Activated T-cell treated with anti-CD3 and anti-CD28 coated beads, Interleukin-2, amount 50 U/mL, for 72 hours (primary cell): ENCODE measurements at places on chromosomes 3 and 15. TPM values are rescaled to one million over a fixed set of nuclear protein-coding genes. Genes with fewer than 3 reads are reported as not detected.

- DNase-seq = no peak
These were observed 3.6 kb upstream of the MRAS start for GRCh38 chr3:138344754-138345153.

- DNase-seq = no peak
These were observed 308.5 kb upstream of the ARRDC4 start for GRCh38 chr15:97652041-97652440.

DNA sequence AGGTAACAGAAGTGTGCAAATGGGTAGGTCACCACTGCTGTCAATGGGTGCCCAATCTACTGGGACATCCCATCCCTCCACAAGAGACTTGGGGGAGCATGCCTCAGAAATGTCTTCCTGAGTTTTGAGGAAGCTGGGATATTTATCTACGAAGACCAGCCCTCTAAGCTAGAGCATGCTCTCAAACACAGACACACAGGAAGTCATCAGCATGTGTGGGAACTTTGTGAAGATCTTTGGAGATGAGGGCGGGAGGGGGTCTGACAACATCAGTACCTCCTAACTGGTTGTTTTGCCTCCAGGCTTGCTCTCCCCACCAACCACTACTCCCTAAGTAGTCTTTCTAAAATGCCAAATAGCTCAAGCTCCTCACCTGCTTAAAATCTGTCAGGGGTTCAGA, 3.5 kb upstream of the MEF2A start:
- no peak for DNase-seq

DNA sequence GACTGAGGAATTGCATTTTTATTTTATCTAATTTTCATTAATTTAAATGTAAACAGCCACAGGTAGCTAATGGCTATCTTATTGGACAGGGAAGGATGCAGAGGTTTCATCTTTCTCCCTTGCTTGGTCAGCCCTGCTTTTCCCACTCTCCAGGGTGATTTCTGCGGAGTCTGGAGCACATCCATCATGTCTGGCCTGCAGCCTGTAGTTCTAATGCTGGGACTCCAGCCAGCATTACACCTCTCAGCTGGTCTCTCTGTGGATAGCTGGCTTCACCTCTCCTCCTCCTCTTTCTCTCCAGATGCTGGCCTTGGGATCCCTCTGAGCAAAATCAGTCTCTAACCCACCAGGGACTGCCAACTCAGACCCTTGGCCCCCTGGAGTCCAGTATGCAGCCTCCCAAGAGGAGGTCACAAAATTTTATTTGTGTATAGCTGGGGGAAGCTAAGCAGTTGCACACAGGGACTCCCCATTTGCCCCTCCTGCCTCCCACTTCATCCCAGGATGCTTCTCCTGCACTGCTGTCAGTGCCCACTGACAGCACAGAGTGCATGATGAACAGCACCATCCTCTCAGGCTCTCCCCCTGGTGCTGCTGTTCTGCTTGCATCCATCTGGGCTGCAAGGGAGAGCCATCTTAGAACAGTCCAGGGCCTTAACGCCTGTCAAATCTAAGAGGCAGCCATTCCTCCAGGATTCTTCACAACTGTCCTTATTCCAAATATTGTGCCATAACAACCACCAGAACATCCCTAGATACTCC, 1.7 kb downstream of the BFSP2 start:
- no peak for DNase-seq

GRCh38 chr15:22788004-22788403, 1.6 kb downstream of the NIPA1 start:
- DNase-seq = no peak

DNA sequence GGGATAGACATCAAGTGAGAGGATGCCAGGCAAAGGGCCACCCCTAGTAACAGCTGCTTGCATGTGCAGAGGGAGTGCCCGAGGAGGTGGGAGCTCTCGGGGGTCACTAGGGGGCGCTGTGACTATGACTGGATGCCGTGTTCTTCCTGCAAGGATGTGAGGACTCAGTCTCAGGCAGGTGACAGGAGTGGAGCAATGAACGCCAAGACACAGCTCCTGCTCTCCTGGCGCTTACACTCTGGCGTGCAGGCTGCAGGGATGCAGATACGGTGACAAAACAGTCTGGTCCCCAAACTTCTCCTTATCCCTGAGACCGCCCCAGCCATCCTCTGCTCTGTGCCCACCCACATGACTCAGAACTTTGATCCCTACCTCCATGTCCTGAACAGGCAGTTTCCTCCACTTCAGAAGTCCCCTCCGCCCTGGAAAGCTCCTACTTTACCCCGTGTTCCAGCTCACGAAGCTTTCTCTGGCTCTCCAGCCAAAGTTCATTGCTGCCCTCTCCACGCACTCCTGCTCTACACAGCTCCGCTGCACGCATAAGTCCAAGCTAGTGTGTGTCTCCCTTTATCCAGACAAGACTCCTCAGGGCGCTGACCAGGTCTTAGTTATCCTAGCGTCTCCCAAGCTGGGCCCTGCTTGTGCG, 14.7 kb downstream of the RHOV start:
- DNase-seq = peak; percentile 89

DNA sequence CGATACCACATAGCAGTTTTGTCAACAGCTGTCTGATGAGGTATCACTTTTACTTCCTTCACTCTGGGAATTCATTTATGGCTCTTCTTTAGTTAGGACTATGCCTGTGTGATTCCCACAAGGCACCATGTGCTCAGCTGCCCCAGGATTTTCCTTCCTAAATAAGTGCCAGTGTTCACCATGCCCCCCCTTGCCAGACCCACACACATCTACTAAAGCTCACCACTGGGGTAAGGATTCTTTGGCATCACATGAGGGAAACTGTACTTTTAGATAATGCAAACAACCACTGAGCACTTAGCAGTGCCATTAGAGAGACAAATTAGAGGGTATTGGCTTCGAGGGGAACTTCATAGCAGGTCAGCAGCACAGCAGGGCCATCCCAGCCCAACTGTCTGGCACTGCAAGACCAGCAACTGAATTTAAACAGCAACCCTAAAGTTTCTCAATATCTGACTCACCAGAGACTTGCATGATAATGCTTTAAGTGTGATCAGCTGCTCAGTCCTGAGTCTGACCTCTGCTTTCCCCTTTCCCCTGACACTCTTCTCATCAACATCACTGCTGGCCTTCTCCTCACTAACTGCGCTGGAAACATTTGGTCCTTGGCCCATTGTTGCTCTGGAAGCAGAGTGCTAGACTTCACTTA, 114.3 kb downstream of the STAC start:
- DNase-seq = no peak

- no peak for DNase-seq
These were observed 298.7 kb upstream of the ARRDC4 start for GRCh38 chr15:97661796-97662195.

- DNase-seq = no peak
These were observed 69.7 kb upstream of the LINGO1 start for GRCh38 chr15:77702211-77702957.

DNA sequence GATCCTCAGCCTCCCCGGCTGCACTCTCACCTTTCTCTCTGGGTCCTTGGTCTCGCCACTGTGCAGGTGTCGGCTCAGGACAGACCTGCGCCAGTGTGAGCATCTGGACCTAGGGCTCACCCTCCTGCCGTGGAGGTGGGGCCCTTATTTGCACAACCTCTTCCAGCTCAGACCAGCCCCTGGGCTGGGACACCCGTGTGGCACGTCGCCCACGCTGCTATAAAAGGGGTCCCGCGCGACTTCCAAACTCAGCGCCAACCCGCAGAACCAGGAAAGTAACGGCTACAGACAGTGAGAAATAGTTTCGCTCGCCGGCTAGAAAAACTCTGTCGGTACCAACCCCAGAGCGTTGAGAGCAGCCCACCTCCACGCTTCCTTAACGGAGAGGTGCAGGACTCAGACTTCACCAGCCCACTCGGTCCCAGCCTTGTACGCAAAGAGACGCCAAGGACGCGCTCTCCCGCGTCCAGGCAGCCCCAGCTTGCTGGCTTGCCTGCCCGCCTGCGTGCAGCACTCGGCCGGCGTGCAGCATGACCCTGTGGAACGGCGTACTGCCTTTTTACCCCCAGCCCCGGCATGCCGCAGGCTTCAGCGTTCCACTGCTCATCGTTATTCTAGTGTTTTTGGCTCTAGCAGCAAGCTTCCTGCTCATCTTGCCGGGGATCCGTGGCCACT, at the start of the genes DUOX2 and DUOXA2:
TSS of gene DUOX2 (minus strand) at position 97 of the 675 bp plus-strand sequence. CDS start 761 bp downstream, outside the sequence.
TSS of gene DUOXA2 (plus strand) at position 251 of the 675 bp plus-strand sequence. CDS start at position 531, 280 bp downstream.
- no peak for DNase-seq

- DNase-seq = no peak
These were observed 18.0 kb downstream of the SCG5 start for GRCh38 chr15:32659340-32660155.

DNA sequence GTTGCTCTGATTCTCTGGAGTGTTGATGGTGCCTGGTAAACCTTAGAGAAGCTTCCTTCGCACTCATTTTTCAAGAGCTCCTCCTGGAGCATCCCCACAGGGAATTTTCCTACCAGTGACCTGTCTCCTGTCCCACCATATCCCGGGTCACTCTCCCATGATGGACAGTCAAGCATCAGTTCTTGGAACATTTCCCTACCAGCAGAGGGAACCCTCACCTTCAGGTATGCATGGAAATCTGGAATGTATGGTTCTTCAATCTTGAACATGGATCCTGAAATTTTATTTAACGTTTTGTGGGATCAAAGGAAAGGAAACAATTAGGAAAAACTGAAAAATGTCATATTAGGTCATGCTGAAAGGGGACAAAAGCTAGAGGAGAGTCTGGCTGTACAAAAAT, 153.8 kb downstream of the SPATA16 start:
- DNase-seq = no peak

DNA sequence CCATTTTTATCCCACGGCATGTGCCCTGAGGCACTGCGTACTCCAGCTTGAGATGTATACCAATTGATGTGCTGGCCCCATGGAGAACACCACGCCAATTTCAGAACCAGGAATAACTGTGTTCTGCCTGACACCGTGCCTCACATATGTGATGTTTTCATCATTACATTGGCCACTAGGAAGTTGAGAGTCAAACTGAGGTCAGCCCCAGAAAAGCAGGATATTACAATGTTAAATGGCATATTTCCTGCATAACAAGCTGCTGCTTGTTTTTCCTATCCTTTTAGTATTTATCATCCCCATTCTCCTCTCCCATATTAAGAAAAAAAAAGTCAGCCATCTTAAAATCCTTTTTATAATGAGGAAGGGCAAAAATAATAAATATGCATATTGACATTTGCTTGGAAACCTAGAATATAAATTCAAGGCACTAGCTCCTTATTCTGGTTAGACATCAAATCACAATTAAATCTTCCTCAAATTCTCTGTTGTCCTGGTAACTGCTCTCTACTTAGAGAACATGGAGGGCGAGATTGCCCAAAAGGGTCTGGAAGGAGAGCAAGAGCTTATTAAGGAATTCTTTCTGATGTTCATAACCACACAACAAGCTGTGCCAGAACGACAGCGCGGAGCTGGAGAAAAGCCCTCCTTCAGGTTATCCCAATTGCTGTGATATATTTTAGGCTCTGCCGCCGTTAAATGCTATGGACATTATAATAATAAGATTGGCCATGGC, 112.6 kb downstream of the UACA start:
- DNase-seq = no peak

GRCh38 chr3:99846477-99847160, 29.0 kb downstream of the CMSS1 start:
- DNase-seq = no peak

DNA sequence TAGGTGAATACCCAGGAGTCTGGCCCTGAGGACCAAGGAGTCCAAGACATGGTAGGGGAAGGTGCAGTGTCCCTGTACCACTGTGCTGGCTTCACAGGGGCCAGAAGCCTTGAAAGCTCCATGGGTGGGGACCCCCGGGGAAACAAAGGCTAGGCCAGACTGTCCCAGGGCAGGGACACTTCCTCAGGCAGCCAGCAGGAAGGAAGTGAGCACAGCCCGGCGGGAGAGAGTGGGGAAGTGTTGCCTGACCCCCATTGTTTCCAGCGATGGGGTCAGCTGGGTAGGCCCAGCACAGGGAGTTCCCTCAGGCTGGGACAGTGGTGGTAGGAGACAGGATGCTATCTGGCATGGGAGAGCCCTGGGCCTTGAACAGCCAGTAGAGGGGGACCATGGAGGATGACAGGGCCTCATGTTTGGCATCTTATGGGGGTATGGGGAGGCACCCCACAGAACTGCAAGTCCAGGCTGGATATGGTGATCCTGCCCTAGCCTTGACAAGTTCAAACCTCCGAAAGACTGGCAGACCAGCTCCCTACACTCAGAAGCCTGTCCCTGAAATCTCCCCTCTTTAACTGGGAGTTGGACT, 1.2 kb upstream of the HYAL2 start:
- no peak for DNase-seq

DNA sequence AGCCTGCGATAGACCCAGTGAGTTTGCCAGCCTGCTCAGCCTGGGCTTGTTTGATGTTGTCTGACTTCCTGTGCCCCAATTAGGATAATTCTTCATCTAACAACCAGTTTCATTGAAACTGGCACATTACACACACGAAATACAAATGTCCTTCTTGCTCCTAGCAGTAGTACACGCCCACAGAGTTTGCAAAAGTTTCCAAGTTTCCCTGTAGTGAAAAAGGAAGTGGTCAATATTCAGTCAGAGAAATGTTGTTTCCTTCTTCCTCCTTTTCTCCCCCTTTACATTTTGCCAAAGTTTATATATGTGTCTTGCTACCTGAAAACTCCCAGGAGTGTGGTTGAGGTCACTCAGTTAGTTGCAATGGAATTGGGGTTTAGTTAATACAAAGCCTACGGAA, 58.4 kb upstream of the LRTM1 start:
- DNase-seq = no peak

GRCh38 chr15:73558529-73558928, 74.7 kb downstream of the NPTN start:
- no peak for DNase-seq

- no peak for DNase-seq
These were observed 80.0 kb upstream of the TMC3 start for GRCh38 chr15:81454024-81454423.

DNA sequence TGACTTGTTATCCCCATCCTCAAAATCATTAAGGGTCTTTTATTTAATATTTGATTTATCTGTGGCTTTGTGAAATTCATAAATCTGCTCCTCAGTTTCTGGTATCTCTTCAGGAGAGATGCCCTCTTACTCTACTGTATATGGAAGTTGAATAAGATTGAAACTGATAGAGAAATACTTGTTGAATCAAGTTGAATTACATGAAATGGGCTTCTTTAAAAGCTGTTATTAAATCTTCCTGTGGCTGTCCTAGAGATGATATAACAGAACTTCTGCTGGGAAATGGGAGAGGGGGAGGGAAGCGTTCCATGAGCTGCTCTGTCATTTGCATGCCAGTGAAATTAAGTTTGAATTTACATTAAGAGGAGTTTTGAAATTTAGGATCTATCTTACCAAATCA, 494.4 kb upstream of the TPRG1 start:
- DNase-seq = no peak

SV2B gene
- 0.30 TPM for total RNA-seq

TATDN2 gene
- total RNA-seq = 40.8 TPM

GPR87 gene
- total RNA-seq = 2.2 TPM

ADAMTS17 gene
- total RNA-seq = 2.4 TPM

HIGD2B gene
- total RNA-seq = 0.30 TPM

CCDC50 gene
- 35.9 TPM for total RNA-seq

MAGI1 gene
- total RNA-seq = 0.41 TPM

IL17RD gene
- total RNA-seq = 0.07 TPM

ATP8B4 gene
- total RNA-seq = 21.3 TPM

CELF6 gene
- 0.65 TPM for total RNA-seq

POC1A gene
- 28.6 TPM for total RNA-seq

TMEM212 gene
- total RNA-seq = not detected

CIB2 gene
- 3.2 TPM for total RNA-seq

HTR3E gene
- total RNA-seq = not detected

ACTRT3 gene
- total RNA-seq = 0.26 TPM

MAP6D1 gene
- 1.00 TPM for total RNA-seq
